ENCODE measurements at places on chromosomes 16 and 17.

DNA sequence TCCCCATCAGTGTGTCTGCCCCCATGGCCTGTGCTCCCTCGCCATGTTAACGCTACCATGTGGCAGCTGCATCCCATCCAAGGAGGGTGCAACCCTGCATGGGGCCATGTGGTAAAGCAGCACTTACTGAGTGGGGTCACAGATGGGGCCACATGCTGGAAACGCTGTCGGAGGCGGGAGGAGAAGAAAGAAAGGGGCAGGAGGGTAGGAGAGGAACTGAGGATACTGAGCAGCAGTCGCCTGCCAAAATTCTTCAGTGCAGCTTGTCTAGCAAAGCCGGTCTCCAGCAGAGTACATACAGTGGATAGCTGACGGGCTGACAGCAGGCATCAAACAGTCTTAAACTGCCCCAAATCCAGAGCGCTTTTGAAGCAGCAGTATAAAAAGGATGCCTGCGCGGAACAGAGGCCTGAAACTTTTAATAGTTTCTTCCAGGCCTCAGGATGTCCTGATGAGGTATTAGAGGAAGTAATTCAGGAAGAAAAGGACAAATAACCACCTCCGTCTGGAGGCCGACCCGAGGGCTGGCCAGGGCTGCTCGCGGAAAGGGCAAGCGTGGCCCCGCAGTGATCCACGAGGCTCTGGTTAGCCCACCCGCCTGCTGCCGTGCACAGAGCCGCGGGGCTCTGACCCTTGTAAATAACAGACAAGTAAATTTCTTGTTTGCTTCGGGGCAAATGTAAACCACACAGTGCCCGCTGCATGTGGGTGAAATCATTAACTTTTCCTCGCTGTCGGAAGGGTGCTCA lies 149.0 kb downstream of the CCDC182 start:
- no peak for DNase-seq

- DNase-seq: no peak
These were observed 18.7 kb upstream of the ZNF689 start for GRCh38 chr16:30628628-30629540.

DNA sequence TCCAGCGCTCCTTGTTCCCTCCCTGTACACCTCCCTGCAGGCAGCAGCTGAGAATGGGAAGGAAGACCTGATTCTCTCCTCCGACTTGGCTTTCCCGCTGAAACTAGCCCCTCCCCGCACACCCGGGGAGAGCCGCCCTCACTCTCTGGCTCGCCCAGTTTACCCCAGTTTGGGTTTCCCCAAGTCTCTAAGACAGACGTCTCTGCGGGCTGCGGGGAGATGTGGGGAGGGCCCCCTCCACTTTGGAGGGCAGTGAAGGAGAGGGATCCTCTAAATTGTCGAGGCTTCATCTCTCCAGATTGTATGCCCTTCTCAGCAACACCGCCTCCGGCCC lies 797 bp downstream of the GRB7 start:
- DNase-seq: no peak

GRCh38 chr16:68252383-68252782 lies 7.2 kb downstream of the PLA2G15 start:
- no peak for DNase-seq

DNA sequence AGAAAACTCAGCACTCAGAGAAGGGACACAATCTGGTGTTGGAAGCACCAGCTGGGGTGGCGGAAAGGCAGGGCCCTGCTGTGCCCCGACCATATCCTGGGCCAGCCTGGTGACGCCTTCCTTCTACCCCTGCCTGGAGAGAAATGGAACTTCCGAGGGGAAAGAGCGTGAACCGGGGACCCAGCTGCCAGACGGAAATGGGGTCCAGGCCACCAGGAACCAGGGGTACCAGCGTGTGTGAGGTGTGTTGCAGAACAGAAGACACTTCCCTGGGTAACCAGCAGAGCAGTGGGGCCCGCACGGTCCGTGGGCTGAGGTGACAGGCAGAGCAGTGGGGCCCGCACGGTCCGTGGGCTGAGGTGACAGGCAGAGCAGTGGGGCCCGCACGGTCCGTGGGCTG lies 6.8 kb downstream of the RAB40B start:
- no peak for DNase-seq

GRCh38 chr16:76278980-76279379 lies 1.8 kb downstream of the CNTNAP4 start:
- DNase-seq: no peak

GRCh38 chr17:79019632-79020584 lies 4.1 kb upstream of the C1QTNF1 start:
- no peak for DNase-seq

DNA sequence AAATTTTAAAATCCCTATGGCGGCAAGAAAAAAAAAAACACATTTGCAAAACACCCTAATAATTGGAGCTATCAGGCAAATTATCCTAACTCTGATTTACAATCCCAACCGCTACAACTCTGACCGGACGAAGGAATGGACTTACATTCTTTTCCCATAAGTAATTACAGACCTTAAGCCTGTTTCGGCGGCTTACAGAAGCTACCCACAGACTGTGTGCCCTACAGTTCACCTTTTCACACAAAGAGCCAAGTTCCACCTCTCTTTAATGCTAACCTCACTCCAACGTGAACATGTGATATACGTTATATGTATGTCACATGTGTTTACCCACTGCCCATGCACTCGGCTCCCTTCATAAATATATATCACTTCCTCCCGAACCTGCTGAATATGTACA lies 8.7 kb upstream of the MEAK7 start:
- DNase-seq: no peak

DNA sequence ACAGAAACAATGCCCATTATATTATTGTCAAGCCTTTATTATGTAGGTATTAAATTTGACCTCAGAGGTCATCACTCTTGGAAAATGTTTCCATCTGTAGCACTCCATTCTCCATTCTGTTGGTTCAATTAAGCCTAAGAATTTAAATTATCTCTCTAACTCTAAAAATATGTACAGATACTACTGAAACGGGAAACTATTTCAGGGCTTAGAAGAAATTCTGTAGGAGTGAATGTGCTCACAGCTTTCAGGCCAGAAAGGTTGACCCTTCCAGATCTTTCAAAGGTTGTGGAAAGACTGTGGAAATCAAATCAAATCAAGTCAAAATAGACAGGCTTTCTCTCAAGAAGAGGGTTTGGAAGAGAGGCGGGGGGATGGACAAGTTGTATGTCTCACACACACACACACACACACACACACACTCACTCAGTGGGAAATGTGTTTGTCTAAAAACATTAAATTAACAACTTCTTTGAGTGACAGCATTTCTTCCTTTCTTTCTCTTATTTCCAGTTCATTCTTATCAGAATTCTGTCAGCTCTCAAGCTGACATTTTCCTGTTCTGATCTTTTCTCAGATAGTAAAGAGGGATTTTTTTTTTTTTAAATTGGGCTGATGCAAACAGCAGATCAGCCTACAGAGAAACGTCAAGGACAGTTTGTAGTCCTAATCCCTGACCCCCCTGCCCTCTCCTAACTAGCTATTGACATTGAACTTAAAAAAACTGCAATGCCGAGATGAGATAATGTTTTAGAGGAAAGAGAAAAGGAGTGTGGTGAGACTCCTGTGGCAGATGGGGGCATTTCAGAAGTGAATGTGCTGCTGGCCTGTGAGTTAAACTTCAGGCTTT lies 139.0 kb upstream of the ZFHX3 start:
- DNase-seq: no peak

GRCh38 chr17:56867948-56868376 lies 34.0 kb downstream of the DGKE start:
- no peak for DNase-seq
